A673 (cell line): ENCODE measurements at places on chromosomes 16 and 17. TPM values are rescaled to one million over a fixed set of nuclear protein-coding genes. Genes with fewer than 3 reads are reported as not detected.

The TERB1 gene
- 0.28 TPM in 1 of 2 replicates, not detected in the other for total RNA-seq

The ANKS3 gene
- 26.9 and 30.3 TPM in 2 replicates for total RNA-seq

The SSH2 gene
- 75.5 and 83.8 TPM in 2 replicates for total RNA-seq

The BRIP1 gene
- 30.2 and 35.3 TPM in 2 replicates for total RNA-seq

The ERAL1 gene
- 80.5 and 85.2 TPM in 2 replicates for total RNA-seq
